Ascending aorta (tissue), 2 donors: ENCODE measurements at places on chromosomes 7 and 10. TPM values are rescaled to one million over a fixed set of nuclear protein-coding genes. Genes with fewer than 3 reads are reported as not detected.

DNA sequence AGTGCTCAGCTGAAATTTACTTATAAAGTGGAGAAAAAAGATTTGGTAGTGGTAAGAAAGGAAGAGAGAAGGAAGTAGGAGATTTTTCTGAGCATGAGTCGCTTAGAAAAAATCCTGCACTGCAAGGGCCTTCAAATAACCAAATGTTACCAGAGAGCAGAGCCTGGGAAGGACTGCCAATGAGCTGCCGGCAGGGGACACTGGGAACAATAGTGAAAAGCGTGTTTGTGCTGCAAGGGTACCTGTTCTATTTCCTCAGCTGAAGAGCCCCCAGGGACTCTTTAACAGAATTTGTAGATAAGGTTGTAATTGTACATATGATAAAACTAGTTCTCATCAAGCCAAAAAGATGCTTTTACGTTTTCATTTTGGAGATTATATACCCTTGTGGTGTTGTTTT, 696.3 kb upstream of the C7orf33 start:
- no peaks in the 10 kb centered on the region for H3K36me3 ChIP-seq
- no peak overlapping the region for H3K4me3 ChIP-seq
- no peaks in the 10 kb centered on the region for H3K4me1 ChIP-seq
- DNase-seq = no peak

DNA sequence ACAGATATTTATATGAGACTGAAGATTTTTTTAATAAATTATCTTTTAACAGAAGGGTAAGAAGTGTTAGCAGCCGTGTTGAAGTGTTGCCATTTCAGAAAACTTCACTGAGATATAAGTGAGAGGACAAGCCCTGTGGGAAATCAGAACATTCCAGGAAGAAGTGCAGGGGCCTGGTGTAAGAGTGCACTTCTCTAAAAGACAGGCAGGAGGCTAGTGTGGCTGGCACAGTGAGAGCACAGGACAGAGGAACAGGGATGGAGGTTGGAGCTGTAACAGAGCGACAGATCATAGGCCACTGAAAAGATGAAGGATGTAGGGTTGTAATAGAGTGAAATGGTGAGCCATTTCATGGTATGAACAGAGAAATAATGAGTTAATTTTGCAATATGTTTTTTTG, 608.9 kb downstream of the SORCS1 start:
- DNase-seq = no peak
- H3K36me3 ChIP-seq = no peaks in the 10 kb centered on the region
- H3K27ac ChIP-seq = no peak overlapping the region
- no peak overlapping the region for H3K4me3 ChIP-seq

DNA sequence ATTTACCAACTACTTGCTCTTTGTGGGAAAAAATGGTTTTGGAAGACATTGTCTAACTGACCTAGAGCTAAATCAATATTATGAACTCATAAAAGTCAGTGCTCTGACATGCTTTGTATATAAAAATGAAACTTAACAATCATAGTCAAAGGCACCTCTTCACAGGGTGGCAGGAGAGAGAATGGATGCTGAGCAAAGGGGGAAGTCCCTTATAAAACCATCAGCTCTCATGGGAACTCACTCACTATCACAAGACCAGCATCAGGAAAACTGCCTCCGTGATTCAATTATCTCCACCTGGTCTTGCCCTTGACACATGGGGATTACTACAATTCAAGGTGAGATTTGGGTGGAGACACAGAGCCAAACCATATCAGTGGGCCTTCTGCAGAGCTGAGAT, 417.6 kb upstream of the AUTS2 start:
- peaks cover 4% of the 10 kb centered on the region for H3K27me3 ChIP-seq
- no peak for DNase-seq
- no peak overlapping the region for H3K27ac ChIP-seq

DNA sequence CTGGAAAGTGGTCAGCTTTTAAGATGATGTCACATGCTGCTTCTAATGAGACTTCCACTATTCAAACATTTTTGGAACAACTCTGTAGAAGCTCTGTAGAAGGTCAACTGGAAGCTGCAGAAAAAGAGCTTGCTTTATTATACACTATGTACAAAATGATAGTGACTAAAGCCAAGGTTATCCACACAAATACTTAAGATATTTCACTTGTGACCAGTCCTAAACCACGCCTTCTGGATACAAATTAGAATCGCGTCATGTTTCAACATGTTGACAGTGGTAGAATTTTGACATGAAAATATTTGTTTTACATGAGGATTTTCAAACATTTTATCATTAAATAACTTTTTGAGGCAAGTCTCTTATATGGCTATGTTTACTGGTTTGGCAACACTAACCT, 499.6 kb upstream of the PHF14 start:
- H3K36me3 ChIP-seq = no peaks in the 10 kb centered on the region
- H3K4me1 ChIP-seq = no peaks in the 10 kb centered on the region
- no peak for DNase-seq
- no peaks in the 10 kb centered on the region for H3K27me3 ChIP-seq
- no peak overlapping the region for H3K4me3 ChIP-seq

DNA sequence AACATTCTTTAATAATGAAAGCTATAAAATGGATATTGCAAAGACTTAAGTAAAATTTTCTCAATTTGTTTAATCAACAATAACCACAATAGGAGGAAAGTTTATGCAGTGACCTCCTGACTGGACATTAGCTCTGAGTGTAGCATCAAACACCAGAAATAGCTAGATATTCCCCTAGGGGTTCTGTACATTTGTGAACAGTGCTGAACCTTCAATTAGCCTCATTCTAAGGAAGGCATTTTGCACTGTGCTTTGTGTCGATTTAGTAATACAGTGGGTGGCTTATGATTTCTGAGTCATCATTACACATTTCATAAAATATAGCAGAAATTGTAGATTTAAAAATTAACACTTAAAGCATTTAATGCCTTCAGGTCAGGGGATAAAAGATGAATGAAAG, 367.3 kb upstream of the PCDH15 start:
- DNase-seq = no peak
- H3K4me1 ChIP-seq = no peaks in the 10 kb centered on the region
- no peaks in the 10 kb centered on the region for H3K27me3 ChIP-seq

DNA sequence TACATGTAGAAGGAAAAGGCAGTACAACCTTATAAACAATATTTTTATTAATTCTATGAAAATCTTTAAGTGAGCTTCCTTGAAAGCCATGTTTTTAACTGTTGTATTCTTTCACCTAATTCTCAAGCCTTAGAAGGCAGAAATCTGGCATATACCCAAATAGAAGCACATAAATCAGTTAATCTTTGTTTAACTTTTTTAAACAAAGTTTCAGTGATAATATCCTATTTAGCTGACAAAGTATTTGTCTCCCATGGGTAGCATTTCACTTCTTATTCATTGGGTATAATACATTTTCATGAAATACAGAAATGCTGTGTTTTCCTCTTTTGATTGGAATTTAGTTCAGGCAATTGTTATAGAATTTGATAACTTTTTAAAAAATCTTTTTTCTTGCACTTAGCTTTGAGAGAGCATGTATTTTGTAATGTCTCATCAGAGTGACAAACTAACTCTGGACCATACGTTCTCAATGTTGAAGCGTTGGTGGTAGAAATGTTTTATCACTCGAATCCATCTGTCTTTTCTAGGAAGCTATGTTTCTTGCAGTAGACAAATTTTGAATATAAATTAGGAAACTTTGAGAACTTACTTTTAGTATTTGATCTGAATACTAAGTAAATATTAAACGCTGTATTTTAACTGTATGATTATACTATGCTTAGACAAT, 78.1 kb downstream of the CREM start:
- H3K36me3 ChIP-seq = peaks cover 4% of the 10 kb centered on the region
- DNase-seq = no peak
- no peaks in the 10 kb centered on the region for H3K4me1 ChIP-seq
- H3K4me3 ChIP-seq = no peak overlapping the region
- H3K27me3 ChIP-seq = no peaks in the 10 kb centered on the region

GRCh38 chr10:75616874-75617478, 185.6 kb downstream of the LRMDA start:
- no peak overlapping the region for H3K27ac ChIP-seq
- no peak for DNase-seq
- peaks cover 9% of the 10 kb centered on the region for H3K4me1 ChIP-seq
- H3K36me3 ChIP-seq = no peaks in the 10 kb centered on the region
- H3K4me3 ChIP-seq = no peak overlapping the region

DNA sequence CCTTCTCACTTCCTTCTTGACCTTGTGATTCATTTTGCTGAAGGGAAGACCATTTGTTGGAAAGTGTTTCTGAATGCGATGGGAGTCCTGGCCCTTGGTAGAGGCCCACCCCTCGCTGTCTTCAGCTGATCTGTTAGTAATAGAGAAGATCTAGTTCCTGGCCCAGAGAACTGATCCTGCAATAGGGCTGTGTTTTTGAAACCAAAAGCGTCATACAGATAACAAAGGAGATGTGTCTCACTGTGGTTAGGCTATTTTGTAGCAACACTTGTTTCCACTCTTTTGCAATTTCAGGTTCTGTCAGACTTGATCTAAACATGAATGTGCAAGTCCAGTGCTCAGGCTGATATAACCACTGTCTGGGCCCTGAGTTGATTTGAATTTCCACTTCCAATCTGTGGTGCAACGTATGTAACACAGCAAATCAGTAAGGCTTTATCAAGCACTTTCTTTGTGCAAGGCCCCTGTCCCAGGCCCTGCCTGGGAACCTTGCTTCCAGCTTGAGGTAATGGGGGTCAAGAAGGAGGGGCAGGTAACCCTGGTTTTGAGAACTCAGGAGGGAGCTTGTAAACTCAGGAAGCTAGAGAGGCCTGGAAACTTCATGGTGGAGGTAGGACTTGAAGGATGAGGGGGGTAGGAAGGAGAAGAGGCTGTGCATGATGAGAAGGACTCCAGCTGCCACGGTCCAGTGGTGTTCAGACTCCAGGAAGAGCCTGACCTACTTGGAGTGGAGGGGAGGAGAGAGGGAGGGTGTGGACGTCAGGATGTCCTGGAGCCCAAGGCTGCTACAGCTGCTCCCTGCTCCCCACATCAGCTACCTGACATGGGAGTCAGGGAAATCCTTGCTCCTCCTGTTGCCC, 42.2 kb upstream of the SRGN start:
- H3K4me1 ChIP-seq = no peaks in the 10 kb centered on the region
- DNase-seq = no peak
- no peaks in the 10 kb centered on the region for H3K36me3 ChIP-seq

DNA sequence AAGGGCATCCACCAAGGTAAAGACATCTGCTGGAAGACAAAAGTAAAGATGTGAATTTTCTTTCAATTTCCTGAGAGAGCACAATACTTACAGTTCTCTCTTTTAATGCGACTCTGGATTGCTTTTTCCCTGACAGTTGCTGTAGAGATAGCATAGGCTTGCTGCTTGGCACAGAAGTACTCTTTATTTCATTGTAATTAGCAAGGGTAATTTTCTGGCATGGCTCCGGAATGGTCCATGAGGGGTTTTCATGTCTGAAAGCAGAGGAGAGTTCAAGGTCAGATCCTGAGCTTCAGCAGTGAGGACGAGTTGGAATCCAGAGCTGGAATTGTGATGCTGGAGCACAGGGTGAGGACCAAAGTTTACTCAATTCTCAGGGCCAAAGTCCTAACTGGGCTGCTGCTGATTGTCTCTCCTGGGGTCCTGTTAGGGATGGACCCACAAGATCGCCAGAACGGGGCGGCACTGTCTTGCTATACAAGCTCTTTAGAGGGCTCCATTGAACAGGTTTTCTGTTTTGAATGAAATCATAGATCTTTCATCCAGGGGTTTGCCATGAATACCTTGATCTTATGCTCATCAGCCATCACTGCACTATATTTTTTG, 190.0 kb upstream of the MKI67 start:
- no peak overlapping the region for H3K27ac ChIP-seq
- no peaks in the 10 kb centered on the region for H3K36me3 ChIP-seq
- no peak overlapping the region for H3K4me3 ChIP-seq
- DNase-seq = no peak

DNA sequence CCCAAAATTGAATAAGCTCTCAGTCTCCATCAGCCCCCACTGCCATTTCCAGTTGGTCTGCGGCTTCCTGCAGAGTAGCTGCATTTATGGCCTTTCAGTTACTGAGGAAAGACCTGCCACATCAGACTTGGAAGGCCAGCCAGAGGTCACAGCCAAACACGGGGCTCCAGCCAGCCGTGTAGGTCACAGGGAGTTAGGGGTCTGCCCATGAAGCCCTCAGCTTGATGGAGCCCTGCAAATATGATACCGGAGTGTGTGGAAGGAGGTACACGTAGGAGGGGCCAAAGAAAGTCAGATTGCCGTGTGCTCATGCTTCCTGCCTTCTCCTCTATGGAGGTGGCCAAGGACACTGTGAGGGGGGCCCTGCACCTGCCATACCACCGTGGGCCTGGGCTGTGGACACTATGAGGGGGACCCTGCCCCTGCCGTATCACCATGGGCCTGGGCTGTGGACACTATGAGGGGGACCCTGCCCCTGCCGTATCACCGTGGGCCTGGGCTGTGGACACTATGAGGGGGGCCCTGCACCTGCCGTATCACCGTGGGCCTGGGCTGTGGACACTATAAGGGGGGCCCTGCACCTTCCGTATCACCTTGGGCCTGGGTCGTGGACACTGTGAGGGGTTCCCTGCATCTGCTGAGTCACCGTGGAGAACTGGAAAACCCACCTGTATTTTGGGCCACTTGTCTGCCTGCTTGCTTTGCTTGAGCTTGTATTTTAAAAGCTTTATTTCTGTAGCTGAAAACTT, 335.7 kb upstream of the SHH start:
- H3K4me1 ChIP-seq = no peaks in the 10 kb centered on the region
- H3K27ac ChIP-seq = no peak overlapping the region
- no peak overlapping the region for H3K4me3 ChIP-seq
- no peaks in the 10 kb centered on the region for H3K36me3 ChIP-seq
- H3K27me3 ChIP-seq = no peaks in the 10 kb centered on the region

DNA sequence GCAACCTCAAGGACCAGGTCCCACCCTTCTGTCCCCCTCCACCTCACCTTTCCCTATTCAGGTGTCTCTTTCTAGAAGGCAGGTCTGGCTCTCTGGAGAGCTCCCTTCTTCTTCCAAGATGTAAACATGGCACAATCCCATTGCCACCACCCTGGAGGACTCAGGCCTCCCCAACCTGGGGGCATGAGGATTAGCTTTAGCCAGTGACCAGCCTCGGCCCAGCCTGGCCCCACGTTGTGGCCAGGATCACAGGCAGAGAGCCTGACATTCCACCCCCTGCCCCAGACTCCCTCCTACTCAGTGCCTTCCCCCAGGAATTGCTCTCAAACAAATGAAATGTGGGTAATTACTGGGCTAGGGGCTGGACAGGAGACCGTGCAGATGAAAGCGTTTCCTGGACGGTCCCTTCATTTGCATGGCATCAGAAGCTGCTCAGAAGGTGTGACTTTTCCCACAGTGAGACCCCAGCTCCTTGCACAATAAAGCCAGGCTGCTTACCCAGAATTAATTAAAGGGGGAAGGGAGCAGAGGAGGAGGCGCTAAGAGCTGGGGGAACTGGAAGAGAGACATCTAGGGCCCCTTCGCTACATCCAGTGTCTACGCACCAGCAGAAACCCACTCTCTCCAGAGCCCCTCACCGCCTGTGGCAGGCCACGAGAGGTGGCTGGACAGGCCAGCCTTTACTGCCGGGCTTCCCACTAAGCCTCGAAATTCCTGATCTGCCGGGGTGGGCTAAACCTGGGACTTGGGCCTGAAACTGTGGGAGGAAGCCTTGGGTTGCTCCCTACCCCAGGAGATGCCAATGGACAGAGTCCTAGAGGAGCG, 7.7 kb downstream of the FGF8 start:
- H3K36me3 ChIP-seq = no peaks in the 10 kb centered on the region
- no peak overlapping the region for H3K27ac ChIP-seq
- no peak overlapping the region for H3K4me3 ChIP-seq
- H3K4me1 ChIP-seq = no peaks in the 10 kb centered on the region
- H3K27me3 ChIP-seq = peaks cover 2% of the 10 kb centered on the region
- DNase-seq = no peak

TMEM225B gene
- total RNA-seq = 0.43 TPM

CTBP2 gene
- total RNA-seq = 57.7 TPM

KMT2E gene
- 43.0 TPM for total RNA-seq

PNLIPRP1 gene
- total RNA-seq = not detected
